ENCODE measurements at places on chromosomes 1 and 21.

DNA sequence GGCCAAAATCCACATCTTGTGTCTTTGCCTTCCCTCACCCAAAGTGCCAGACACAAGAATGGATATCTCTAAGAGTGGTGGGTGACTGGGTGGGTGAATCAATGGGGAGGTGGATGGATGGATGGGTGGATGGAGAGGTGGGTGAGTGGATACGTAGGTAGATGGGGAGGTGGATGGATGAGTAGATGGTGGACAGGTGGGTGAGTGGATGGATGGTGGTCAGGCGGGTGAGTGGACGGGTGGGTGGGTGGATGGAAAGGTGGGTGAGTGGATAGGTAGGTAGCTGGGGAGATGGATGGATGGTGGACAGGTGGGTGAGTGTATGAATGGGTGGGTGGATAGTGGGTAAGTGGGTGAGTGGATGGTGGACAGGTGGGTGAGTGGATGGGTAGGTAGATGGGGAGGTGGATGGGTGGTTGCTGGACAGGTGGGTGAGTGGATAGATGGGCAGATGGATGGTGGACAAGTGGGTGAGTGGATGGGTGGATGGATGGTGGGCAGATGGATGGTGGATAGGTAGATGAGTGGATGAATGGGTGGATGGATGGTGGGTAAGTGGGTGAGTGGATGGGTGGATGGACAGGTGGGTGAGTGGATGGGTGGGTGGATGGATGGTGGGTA is 34.2 kb downstream of the SLC19A1 start:
- no peak for DNase-seq

DNA sequence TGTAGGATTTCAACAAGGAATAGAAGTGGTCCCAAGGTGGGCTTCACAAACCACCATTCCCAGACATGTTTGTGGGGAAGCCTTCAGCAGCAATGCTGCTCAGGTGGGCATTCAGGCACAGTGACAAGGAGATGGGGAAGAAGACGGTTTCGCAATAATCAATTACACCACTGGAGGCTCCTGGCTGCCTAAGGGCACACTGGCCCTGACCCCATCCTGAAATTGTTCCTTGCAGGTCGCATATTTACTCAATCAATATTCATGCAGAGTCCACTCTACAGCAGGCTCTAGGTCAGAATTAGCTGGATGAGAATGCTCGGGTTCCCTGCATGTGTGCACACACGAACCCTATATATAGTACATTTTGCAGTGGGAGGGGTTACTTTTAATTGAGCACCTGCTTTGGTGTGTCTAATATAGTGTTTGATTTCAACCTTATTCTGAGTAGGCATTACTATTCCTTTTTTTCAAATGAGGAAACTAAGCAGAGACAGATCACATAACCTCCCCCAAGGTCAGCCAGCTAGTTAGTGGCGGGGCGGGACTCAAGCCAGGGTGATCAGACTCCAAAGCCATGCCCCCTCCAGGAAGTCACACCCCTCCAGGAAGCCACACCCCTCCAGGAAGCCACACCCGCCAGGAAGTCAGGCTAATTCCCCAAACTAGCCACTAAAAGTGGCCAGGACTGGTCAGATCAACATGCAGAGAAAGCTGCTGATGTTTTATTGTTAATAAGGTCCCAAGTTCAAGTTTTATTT is 106.5 kb downstream of the HLCS start:
- no peak for DNase-seq

DNA sequence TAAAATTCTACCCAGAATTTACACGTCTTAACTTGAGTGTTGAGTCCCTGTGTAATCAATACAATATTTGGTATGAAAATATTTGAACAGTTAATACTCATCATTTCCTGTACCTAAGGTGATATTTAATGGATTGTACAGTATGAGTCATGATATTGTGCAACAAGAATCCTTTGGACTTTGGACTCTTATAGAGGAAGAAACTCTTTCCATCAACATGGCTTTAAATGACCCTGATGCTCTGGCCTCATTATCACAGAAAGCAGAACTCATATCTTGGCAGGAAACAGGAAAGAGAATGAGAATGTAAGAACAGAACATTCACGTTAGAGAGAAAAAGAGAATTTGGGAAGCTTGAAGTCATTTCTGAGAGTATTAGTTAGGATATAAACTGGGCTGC is 168.8 kb upstream of the B3GALT2 start:
- no peak for DNase-seq

GRCh38 chr1:193458628-193459027 is 272.2 kb upstream of the B3GALT2 start:
- DNase-seq, result no peak

GRCh38 chr21:36769051-36769839 is 70.3 kb downstream of the SIM2 start:
- DNase-seq, result no peak

- no peak for DNase-seq
Measured at GRCh38 chr1:227223171-227223806, 95.0 kb downstream of the CDC42BPA start.

- no peak for DNase-seq
Measured at GRCh38 chr1:234660536-234661316, 50.7 kb upstream of the IRF2BP2 start.

DNA sequence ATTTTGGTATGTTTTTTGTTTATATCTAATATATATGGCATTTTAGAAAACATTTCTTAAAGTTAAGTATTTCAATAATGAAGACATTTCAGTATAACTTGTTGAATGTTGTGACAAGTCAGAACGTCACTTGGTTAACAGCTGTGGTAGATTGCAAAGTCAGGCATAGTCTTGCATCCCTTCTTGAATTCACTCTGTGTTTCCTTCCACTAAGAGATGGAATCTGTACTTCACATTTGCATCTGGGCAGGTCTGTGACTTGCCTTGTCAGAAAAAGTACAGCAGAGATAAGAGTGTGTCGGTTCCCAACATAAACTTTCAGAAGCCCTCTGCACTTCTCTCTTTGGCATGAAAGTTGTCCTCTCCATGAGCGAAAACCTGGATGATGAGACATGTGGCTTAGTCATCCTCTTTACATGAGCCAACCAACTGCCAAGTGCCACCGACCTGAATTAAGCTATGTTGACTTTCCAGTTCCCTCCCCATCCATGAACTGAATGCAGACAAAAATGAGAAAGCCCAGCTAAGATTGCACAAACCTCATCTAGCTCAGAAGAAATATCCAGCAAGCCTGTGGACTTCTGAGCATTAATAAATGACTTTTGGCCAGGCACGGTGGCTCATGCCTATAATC is 1730.2 kb downstream of the MRPL39 start:
- DNase-seq, result no peak

- peak; percentile 67 for DNase-seq
Measured at GRCh38 chr1:203673550-203674411, 47.1 kb downstream of the ATP2B4 start.
